Renal pelvis (tissue), 12 donors: ENCODE measurements at places on chromosomes 5 and 9. TPM values are rescaled to one million over a fixed set of nuclear protein-coding genes. Genes with fewer than 3 reads are reported as not detected.

DNA sequence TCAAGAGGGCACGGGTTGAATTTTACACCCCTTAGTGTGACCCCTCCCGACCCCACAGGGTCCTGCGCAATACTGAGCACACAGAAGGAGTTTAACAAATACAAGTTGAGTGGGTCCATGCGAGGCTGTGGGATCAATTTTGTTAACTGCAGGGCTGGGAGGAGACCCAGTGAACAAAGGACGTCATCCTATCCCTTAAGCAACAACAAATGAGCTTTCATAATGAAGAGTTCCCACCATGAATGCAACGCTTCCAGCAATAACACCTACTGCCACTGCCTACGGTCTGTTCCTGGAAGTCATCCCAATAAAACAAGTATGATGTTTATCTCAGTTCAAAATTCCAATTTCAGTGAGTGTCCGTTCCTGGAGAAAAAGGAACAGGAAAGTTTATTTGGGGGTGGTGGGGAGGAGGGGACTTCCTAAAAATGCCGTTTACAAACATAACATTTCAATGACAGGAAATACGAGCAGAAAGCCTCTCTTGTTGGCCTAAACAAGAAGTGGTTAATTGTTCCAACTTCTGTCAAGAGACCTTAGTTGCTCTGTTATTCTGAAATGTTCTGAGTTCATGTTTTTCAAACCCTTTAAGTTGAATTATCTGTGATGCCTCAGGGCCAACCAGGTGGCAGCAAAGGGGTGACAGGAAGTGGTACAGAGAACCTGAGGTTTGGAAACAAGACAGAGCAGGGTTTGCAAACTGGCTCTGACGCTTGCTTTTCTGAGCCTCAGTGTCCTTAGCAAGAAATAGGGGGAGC lies 65.8 kb upstream of the PLPP6 start:
- no peak for DNase-seq

Gene TLX3
- polyA plus RNA-seq, result not detected

DNA sequence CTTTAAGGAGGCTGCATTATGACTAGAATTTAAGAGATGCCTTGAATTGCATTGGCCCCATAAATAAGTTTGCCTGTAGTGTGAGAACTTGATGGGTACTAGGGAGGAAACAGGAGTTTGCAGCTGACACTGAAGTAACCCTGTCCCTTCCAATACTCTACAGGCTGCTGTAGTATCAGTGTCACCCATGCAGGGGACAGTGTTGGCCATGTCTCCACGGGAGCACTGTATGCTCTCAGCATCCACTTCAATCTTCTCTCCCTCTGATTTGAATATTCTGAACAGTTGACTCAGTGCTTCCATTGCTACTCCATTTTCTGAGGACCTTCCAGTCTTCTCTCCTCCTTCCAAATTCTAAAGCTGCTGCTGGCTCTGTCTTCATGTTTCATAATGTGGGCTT lies 11.4 kb upstream of the IFNA14 start:
- no peak for DNase-seq

DNA sequence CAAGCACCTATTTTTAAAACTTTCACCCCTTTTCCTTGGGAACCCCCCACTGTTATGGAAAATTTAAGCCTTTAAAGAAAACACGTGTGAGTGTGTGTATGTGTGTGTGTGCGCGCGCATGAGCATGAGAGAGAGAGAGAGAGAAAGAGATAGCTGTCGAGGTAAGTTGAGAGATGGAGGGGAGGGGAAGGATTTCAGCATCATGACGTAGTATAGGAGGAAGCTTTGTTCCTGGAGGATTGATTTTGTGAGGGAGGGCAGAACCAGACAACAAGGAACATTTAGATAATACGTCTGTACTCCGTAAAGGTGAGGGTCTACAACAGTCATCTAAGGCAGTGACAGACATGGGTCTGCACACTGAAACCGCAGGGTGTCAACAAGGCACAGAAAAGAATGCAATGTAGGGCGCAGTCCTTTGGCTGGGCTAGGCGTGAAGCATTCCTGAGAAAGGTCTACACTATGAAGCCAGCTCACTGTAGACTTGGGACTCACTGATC lies 227.7 kb downstream of the SMARCA2 start:
- DNase-seq, result no peak

GRCh38 chr5:163908253-163908652 lies 402.8 kb downstream of the MAT2B start:
- DNase-seq, result no peak

DNA sequence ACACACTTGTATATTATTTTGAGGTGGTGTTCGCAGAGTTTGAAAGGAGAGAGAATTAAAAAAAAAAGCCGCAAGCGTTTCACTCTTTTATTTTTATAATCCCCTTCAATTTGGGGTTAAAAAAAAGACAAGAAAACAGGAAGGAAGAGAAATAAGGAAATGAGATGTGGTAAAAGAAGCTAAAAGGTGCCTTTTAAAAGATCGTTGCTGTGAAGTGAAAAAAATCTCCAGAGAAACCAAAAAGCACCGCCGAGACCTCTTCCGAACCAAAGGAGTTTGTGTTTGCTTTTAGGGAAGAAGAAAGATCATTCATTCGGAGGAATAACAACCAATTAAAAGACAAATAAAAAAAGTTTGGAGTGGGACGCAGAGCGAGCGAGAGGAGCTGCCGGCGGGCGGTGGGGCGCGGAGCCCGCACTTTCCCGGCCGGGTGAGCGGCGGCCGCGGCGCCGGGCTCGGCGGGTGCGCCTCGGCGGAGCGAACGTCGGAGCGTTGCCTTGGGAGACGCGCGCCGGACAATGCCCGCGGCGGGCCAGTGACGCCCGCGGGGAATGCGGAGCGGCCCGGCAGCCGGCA lies 355 bp downstream of the TLE4 start:
- no peak for DNase-seq

DNA sequence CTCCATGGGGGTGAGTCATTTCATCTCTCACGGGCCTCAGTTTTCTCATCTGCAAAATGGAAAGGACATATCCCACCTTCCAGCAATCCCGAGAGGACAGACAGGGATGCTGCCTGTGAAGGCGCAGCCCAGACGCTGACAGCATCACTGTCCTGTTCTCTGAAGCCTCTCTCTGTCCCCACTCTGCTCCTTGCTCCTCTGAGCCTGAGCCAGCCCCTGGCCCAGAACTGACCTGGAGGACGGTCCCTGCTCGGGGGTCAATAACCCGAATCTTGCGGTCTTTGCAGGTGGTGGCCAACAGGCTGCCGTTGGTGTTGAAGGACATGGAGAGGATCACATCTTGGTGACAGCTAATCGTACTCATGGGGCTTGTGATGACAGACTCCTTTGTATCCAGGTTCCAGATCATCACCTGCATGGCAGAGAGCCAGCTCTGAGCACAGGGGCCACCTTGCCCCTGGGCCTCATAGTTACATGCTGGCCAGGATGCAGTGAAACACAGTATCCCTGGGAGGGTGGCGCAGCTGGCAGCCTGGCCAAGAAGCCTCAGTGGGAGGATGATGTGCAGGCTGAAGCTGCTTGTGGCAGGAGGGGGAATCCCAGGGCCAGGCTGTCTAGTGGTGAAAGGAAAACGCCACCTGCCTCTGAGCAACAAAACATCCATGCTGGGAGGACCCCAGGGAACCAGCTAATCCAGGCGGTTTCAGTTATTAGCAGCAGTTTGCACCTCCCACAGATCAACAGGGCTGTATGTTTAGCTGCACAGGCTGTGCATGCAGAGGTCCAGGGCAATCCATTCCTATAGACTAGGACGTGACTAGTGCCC lies 14.0 kb upstream of the TRIM14 start:
- no peak for DNase-seq

DNA sequence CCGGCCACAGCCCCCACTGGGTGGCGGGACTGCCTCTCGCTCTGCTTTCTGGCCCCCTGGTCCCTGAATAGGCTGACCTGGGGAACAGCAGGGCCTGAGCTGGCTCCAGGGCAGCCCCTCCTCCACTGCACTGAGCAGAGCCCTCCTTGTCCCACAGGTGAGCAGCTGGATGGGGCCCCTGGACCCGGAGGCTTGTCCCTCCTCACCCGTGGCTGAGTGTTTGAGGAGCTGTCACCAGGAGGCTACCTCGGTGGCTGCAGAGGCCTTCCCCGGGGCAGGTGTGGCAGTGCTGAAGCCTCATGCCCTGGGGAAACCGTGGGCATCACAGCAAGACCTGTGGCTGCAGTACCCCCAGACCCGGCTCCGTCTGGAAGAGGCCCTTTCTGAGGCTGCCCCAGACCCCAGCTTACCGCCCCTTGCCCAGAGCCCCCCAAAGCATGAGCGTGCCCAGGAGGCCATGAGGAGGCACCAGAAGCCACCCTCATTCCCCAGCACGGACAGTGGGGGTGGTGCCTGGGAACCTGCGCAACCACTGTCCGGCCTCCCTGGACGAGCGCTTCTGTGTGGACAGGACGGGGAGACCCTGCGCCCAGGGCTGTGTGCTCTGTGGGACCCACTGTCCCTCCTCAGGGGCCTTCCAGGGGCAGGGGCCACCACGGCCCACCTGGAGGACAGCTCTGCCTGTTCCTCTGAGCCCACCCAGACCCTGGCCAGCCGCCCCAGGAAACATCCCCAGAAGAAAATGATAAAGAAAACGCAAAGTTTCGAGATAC lies 28.5 kb upstream of the LRRC14B start:
- no peak for DNase-seq

Gene CNTFR
- 45.5 TPM for polyA plus RNA-seq

DNA sequence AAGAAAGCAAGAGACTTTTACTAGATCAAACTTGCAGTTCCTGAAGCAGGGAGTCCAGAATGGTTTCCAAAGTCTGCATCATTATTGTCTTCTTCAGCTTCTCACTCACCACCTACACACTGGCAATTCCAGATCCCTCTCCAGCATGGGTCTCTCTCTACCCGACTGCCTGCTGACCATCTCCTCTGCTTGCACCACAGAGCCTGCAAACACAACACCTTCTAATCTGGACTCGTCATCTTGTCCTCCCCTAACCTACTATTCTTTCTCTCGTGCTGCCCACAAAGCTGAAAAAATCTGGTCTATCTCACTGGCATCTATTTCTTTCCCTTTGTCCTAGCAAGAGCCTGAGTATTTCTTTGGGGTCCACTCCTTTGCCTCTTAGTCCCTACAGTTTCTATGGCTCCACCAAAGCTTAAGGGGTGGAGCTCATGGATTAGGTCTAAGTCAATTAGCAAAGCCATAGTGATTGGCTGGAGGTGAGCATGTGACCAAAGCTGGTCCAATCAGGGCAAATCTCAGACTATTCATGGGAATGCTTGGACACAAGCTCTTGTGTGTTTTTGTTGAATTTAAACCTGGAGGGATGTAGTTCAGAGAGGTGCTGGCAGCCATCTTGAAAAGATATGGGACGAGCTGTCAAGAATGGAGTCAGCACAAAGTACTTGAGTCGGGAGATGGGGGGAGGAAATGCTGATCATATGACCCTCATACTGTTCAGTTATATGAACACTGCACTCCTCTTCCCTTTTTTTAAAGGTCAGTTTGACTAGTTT lies 63.5 kb downstream of the GALNT12 start:
- DNase-seq, result no peak

Gene GFRA3
- polyA plus RNA-seq, result 4.6 TPM

Gene ZNF483
- polyA plus RNA-seq, result 1.9 TPM

GRCh38 chr9:8895861-8896224 lies 1096.3 kb upstream of the DMAC1 start:
- peak; percentile 44 for DNase-seq

- DNase-seq, result no peak
Observed at GRCh38 chr5:132275367-132276220, 18.1 kb downstream of the PDLIM4 start.

DNA sequence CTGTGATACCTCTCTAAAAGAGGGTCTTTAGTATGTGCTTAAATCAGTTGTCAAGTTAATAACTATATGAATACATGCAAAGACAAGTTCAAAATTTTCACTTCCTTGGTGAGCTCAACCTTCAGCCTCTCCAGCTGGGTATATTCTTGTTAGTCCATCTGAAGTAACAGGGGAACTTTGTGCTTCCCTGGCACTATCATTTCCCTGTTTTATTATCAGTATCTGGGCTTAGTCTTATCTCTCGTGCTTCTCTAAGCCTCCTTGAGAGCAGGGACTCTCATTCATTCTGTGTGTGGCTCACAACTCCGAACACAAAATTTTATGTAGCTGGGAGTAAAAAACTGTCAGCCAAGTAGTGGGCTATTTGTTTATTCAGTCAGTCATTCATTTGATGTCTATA lies 175.9 kb upstream of the MAP3K1 start:
- DNase-seq, result no peak

Gene PCDHA12
- polyA plus RNA-seq, result not detected

Gene PCDH12
- 15.7 TPM for polyA plus RNA-seq

DNA sequence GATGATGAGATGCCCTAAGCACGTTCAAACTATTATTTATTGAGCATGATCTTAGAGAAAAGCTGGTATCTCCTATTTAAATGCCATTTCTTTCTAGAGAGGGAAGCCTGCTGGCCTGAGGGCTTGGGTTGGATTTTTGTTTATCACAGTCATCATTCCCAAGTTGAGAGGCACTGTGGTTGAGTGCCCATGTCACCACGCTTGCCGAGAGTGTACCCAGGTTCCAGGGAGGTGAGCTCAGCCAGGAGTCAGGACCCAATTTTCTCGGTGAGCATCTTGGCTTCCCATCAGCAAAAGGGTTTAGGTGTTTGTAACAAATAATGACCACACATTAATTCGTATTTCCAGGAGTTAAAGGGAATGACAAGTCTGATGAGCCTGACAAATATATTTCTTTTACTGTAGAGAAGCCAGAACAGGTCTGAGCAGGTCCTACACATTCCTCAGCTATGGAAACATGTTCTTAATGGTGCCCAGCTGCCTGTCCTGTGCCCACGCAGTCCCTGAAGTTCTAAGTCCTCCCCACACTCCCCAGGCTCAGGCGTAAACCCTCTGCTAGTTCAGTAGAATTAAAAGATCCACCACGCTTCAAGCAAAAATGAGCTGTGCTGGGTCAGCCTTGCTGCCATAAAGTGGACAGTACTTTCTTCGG lies 258.9 kb upstream of the IRX2 start:
- DNase-seq, result no peak

DNA sequence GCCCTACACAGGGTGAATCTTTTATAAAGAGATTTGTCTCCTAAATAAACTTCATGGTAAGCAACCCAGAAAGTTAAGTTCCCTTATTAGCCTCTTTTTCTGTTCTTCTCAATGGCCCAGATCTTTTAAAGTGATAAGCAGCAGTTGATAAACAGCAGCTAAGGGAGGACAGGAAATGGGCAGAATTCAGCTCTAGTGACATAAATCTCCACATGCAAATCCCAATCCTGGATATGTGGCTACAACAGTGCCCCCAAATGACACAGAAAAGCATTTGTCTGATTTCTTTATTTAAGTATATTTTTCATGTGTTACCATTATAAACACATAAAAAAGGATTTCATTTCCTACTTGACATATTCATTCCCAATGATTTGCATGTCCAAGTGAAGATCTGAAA lies 199.0 kb downstream of the DTWD2 start:
- DNase-seq, result no peak

Gene C5orf63
- 15.5 TPM for polyA plus RNA-seq

Gene IL9
- polyA plus RNA-seq, result not detected

Gene STK10
- polyA plus RNA-seq, result 16.4 TPM

Gene EFCAB9
- polyA plus RNA-seq, result not detected

Gene SIT1
- 0.32 TPM for polyA plus RNA-seq

Gene ARSI
- polyA plus RNA-seq, result 4.7 TPM
